AG09319 (cell line): ENCODE measurements at places on chromosomes 12 and 14.
A peak's percentile ranks its signal among the peaks of the same experiment; 100 is the strongest.

- DNase-seq = no peak
Measured at GRCh38 chr12:92504594-92504981, 198.2 kb upstream of the PLEKHG7 start.

DNA sequence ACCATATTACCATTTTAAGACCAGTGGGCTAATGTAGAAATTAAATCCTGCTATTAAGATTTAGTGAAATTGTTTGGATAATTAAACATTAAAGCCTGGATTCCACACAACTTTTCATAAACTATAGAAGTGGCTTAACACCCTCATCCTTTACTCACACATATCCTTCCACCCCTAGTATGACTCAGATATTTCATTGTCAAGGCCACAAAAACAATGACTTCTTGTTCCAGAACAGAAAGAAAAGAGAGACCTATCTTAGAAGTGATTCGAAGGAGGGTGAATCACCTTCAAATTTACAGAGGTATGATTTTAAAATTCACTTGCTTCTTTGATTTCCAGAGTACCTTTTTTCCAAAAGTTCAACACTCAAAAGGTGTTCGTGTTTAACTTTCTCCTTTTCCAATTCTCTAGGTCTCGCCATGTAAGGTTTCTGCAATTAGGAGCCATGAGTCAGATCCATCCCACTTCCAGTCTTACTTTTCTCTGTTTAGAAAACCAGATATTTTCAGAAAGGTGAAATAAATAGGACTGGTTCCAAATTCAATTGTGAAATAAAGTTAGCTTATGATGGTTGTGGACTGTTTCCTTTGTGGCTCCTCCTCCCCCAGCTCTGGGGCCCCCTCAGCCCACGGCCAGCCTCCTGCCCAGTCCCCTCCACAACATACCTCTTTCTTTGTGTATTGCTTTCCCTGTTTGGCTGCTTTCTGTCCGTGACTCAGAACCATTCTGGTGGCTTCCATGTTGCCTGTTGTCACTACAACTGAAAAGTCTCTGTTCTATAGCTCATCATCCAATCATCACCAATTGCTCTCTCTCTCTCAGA, 24.6 kb upstream of the MGP start:
- no peak for DNase-seq

DNA sequence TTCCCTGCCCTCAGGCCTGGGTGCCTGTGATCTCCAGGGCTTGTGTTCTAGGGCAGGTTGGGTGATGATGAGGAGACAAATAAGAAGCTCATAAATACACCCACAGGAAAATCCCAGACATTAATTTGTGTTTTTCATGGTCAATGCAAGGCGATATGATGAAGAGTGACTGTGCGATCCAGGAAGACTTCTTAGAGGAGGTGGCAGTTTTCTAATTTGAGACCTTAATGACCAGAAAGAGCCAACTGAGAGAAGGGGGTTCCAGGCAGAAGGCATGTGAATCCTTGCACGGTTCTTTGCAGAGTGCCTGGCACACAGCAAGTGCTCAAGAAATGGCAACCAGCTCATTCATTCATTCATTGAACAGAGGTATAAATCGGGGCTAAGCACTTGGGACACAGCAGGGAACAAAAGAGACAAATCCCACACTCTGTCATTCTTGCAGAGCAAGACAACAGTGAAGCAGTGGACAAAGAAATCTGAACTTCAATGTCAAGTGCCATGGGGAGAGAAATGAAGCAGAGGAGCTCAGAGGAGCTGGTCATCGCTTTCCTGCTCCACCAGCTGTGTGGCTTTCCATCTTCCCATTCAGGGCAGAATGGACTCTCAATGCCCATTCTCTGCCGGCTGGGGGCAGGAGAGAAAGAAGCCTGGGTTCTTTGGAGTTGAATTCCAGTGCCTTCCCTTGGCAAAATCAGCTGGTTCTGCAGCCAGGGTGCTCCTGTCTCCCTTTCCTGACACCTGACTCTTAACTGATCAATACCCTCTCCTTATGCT, 128.3 kb downstream of the AACS start:
- no peak for DNase-seq

DNA sequence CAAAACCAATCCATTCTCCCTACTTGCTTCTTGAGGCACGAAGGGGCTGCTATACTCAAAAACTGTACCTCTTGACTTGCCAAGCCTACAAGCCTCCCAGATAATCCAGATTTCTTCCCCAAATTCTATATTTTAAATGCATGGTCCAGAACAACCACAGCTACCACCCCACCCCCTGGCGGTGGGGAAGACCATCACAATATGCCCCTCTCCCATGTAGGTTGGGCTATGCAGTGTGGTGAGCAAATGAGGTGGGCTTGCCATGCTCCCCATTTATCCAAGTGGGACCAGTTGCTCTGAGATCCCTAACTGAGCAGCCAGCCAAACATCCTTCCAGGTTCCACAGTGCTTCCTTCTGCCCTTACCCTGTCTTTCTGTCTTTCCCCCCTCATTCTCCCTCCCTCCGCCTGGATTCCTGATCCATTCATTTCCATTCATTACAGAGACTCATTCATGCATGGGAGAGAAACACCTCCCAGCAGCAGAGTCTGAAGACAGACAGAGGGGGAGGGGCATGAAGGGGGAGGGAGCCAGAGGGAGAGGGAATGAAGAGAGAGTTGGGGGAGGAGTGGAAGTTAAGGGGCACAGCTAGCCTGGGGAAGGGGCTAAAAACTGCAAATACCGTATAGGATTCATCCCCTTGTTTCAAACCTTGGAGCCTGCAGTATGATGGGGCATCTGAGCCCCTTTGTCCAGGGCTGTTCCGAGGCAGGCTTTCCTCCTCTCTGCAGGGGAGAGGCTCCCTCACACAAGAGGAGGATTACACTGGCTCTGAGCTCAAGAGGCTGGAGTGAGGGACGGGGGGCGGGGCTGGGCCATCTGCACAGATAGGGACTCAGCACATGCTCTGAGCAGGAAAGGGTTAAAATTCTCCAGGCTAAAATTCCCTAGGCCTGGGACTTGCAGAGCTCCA, 4.4 kb downstream of the ZNF219 start:
- no peak for DNase-seq

DNA sequence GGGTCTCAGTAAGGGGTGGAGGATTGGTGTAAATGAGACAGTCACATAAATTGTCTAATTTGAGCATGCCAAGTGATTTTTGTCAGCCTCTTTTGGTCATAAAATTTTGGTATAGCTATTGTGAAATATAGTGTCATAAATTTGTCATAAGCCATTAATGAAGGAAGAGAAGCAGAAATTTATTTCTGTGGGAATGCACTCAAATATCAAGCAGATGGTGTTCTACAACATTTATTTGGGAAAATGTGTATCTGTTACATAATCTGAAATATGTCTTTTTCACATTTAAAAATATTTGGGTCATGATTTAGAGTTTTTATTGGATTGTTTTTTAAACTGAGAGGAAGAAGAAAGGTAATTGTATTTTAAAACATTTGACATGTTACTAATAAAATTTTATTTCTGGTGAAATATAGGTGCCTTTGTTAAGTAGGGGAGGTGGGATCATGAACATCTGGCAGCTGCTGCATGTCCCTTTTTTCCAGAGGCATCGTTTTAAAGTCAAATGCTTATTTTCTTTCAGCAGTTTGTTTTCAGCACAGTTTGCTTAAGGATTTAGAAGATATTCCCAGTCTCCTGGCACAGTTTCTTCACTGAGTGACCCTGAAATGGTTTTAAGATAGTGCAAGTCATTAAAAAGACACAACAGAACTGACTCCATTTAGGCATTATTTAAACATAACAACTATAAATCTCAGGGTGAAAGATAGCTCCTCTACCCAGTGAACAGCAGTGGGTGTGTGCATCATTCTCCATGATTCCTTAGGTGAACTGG, 371.7 kb downstream of the SNAPC1 start:
- DNase-seq = no peak

DNA sequence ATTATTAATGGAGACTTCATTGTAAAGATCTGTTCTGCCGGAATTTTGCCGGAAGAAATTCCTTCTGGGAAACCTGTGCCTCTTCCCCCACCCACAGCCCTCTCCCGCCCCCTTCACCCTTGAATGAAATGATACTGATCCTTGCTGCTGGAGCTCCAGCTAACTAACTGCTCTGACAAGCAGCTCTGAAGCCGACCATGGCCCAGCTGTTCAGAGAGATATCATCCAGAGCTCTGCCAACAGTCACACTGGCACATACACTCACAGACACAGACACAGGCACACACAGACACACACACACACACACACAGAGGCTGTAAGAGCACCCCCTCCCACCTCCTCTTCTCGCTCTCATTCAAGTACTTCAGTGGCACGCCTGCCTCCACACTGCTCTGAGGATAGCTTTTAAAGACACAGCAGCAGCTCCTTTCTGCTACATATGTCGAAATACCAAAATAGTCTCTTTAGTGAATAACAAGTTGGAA, 88.6 kb downstream of the R3HDM2 start:
- DNase-seq = no peak

GRCh38 chr14:68473794-68474193, 319.1 kb downstream of the ZFP36L1 start:
- no peak for DNase-seq

GRCh38 chr12:77401770-77402081, 336.4 kb upstream of the E2F7 start:
- no peak for DNase-seq

GRCh38 chr12:67981287-67982162, 7.7 kb upstream of the IFNG-AS1 start:
- DNase-seq = peak; percentile 34

DNA sequence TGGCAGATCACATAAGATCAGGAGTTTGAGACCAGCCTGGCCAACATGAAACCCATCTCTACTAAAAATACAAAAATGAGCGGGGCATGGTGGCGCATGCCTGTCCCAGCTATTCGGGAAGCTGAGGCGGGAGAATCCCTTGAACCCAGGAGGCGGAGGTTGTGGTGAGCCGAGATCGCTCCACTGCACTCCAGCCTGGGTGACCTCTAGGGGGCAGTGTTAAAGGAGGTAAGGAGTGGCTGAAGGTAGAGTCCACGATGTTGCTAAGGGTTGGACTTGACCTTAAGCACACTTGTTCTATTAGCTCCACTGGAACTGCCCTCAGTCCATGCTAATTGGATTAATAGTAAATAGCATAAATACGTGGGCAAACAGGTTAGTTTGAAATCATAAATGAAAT, 62.4 kb upstream of the PSMC1 start:
- no peak for DNase-seq

- no peak for DNase-seq
Measured at GRCh38 chr12:94650143-94651056, at the start of gene TMCC3. TMCC3 (minus strand) TSS chr12:94650557; CDS start chr12:94650430, 127 bp downstream.

- no peak for DNase-seq
Measured at GRCh38 chr14:95535226-95536021, 574 bp downstream of the GLRX5 start.

DNA sequence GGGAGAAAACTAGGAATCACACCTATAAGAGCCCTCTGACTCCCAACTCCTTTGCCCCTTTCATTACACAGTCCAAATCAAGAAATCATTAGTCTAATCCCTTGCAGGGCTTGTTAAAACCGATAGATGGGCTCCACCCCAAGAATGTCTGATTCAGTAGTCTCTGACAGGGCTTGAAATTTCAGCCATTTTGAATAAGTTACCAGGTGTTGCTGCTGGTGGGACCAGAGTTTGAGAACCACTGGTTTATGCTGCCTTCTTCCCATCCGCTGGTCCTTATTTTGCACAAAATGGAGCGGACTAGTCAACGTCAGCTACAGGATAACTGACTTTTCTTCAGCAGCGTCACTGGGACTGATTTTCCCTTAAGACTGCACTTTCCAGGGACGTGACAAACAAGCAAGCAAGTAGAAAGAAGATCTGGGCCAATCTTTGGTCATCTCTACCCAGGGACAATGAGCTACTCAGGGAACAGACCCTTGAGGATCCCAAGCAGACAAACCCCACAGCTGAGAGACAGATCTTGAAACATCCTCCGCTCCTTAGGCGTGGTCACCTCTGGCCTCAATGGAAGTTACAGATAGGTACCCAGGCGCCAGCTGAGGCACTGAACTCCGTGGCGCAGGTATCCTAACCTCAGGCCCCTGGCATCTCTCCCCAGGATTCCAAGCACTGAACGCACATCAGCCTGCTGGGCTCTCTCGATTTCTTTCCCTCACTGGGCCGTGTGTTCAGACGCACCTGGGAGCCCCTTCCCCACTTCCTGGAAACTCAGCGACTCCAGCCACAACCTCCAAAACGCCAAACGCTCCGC, 900 bp downstream of the KCTD10 start:
- no peak for DNase-seq

- DNase-seq = no peak
Measured at GRCh38 chr12:115051378-115051777, 367.4 kb upstream of the TBX3 start.

DNA sequence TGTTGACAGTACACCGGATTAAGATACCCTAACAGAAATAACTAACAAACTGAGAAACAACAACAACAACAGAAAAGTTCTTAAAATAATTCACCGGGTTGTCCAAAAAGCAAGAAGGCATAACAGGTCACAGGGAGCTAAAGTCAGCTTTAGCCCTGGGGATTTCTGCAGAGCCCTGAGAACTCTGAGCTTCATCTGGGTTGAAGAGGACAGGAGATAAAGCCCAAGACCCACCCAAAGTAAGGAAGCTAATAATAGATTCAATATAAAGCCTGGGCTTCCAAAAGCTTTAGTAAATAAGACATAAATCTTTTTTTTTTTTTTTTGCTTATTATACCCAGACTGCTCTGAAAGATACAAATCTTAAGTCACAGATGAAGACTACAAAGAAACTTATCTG, 44.1 kb upstream of the MTERF2 start:
- DNase-seq = no peak

DNA sequence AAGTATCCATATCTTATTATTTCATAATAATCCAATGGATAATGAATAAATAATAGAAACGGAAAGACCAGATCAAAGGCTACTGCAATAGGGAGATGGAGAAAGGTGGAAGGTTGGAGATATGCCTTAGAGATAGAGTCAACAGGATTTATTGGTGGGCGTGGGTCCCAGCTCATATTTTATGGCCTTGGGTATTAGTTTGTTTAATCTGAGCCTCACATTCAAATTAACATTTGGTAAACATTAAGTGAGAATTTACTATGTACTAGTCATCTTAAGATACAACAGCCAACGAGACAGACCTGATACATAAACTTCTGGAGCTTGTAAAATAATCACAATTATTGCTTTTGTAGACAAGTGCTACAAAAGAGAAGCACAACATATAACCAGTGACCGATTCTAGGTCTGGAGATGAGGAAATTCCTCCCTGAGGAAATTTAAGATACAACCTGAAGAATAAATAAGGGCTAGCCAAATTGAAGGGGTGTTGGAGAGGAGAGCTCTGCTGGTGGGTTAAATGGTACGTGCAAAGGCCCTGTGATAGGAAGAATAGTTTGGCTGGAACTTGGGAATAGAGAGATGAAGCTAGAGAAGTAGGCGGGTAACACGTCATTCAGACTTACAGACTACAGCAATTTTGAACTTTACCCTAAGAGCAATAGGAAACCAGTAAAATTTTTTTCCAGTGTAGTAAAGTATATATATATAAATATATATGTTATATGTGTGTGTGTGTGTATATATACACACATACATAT, 16.1 kb downstream of the LTBR start:
- DNase-seq = no peak

DNA sequence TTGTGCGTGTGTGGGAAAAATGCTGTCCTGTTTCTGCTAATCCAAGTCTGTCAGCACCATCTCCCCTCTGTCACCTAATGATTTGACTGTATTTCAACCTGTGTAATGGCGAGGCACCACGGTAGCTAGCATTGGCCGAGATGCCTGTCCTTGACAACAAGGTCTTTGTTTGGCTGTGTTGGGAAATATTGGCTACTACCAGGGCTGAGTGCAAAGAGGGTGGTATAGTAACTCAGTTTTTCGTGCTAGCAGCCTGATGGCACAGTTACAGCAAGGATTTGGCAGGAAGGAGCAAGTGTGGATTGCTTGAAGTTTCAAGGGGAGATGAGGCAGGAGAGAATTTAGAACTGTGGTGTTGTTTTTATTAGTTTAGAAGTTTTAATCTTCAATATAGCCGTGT, 440.3 kb upstream of the RGS6 start:
- DNase-seq = no peak
